Skin of body (tissue), 3 donors: ENCODE measurements at places on chromosomes 16 and 17.

DNA sequence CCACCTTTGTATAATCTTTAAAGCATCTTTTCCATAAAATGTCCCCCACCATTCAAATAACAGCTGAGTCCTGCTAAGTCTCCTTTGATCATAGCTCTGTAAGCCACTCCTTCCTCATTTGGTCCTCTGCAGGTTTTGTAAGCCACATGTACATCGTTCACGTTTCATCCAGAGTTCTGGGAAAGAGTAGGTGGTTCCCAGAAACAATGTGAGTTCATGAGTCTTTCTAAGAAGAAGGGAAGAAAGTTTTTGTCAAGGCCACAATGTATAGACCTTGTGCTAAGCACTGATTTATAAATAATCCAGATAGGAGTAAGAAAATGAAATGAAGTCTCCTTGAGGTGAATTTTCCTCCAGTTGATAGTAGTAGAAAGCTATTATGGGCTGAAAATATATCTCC is 8.7 kb upstream of the ANKS4B start:
- no peak for DNase-seq

DNA sequence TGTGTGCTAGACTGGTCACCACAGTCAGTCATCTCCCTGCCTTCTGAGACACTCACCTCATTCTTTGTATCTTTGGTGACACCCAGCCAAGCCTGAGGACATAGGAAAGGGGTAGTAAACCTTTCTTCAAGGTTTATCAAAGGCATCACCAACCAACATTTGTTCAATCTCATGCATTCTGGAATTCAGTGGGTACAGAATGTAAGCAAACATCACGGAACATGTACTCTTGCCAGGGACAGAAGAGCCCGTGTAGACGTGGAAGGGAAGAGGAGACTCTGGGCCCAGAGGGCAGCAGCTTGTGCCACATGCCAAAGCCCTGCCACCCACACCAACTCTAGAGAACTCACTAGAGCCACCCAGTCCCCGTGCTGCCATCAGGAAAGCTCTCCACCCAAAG is 4.4 kb downstream of the CACNG4 start:
- DNase-seq, result no peak

GRCh38 chr17:15973016-15973415 is 26.5 kb downstream of the ZSWIM7 start:
- no peak for DNase-seq

- no peak for DNase-seq
These were observed 41.8 kb downstream of the STAT3 start for GRCh38 chr17:42346481-42346880.

DNA sequence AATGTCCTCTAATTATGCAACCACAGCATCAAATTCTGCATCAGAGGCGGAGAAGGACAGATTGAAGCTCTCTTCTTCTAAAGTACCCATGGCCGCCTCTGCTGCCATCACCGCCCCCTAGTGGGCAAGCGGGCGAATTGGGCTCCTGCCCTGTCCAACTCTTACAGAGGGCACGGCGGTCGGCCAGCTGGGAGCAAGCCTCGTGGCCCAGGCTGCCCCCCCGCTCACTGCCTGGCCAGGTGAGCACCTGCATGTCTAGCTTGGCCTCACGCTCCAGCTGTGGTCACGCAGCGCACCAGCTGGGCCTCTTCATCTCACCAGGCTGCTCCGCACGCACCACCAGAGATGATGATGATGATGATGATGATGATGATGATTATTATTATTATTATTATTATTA is 146.1 kb upstream of the TOM1L1 start:
- no peak for DNase-seq

GRCh38 chr17:44146375-44147346 is 4.9 kb downstream of the HROB start:
- DNase-seq, result no peak

- DNase-seq, result no peak
These were observed 11.2 kb downstream of the VASN start for GRCh38 chr16:4382795-4383357.

DNA sequence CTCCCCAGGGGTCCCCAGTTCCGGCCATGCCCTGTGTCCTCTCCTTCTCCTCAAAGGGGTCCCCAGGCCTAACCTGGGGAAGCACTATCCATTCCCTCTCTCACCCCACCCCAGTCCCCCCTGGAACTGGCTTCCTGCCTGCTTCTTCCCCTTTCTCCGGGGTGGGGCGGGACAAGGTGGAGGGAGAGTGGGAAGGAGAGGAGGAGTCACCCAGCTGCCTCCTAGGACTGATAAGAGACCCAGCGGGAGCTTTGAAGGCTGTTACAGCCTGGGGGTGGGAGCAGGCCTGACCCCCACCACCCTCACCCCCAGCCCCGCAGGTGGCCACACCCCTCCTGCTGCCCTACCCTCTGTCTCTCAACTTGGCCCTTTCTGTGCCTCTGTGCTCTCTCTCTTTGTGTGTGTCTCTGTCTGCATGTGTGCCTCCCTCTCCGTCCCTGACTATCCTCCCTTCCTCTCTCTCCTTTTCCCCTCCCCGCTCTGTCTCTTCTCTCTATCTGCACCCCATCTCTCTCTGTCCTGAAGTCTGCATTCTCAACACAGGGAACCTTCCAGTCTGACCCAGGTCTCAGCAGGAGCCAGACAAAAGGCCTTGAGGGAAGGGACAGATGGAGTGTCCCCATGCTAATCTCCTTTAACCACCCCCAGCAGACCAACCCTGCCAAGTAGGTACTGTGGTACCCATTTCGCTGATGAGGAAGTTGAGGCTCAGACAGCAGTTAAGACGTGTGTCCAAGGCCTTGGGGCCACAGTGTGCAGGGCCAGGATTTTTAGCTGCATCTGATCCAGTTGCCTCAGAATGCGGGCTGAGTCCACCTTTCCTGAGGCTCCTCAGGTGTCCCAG is 66.1 kb downstream of the RAB11FIP4 start:
- DNase-seq, result no peak

GRCh38 chr16:57500578-57501111 is 14.4 kb upstream of the DOK4 start:
- no peak for DNase-seq

DNA sequence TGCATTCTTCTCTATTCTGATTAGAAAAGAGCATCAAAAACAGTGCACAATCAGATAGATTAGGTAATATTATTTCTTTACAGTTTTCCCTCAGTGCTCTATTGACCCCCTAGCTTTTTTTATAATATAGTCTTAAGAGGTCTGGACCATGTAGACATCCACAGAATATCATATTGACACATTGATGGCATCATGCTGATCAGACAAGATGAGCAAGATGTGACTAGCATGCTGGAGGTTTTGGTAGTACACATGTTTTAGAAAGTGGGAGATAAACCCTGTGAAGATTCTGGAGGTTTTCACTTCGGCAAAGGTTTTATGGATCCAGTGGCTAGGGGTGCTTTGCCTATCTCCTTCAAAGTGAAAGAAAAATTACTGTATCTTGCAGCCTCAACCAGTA is 2.8 kb upstream of the ABCA8 start:
- no peak for DNase-seq

GRCh38 chr17:78748048-78748729 is 33.9 kb downstream of the CYTH1 start:
- no peak for DNase-seq

DNA sequence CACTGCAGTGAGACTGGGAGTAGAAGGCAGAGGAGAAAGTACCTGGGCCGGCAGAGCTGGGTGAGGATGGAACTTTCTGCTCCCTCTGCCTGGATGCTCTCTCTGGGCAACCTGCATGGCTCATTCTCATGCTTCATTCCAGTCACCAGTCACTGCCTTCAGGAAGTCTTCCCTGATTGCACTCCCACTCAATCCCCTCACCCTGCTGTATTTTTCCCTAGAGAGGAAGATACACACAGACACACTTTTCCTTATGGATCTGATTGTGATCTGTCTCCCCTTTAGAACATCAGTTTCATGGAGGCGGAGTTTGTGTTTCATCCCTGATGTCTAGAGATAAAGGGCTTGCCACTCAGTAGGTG is 44.9 kb downstream of the MEAK7 start:
- DNase-seq, result no peak

DNA sequence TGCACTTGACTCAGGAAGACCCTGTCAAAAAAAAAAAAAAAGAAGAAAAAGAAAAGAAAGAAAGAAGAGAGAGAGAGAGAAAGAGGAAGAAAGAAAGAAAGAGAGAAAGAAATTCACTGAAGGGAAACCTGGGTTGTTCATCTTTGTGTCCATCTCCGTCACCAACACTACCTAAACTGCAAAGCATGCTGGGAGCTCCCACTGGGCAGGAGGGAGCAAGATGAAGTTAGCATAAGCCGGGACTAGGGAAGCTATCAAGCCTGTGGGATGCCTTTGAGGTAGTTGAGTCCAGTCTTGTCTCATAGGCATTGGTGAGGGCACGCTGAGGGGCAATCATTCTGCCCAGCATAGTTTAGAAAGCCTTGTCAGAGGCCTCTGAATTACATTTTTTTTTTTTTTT is 7.6 kb upstream of the CBFB start:
- DNase-seq, result no peak

DNA sequence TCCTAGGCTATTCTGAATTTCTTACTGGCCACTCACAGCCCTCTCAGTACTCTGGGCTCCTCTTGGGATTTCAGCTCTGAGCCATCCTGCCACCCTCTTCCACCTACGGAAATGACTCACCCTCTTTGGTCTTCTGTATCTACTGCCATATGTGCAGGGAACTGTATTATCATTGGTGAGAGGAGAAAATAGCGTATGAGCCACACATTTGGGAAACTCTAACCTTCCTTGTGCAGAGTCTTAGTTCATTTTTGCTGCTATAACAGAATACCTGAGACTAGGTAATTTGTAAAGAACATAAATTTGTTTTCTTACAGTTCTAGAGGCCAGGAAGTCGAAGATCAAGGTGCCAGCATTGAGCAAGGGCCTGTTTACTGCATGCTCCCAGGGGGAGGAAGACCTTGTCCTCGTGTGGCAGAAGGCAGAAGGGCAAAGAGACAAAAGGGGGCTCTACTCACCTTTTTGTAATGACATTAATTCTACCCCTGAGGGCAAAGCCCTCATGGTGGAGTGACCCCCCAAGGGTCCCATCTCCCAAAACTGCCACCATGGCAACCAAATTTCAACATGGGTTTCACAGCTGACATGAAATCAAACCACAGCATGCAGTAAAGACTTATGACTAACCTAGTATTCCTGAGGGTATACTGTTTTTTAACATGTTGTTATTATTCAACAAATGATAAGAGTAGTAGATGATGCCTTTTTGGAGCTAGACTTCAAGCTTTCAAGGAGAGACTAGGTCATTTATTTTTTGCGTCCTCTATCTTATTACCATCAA is 191.8 kb downstream of the PRKCA start:
- no peak for DNase-seq

- DNase-seq, result no peak
These were observed 21.4 kb upstream of the GPT2 start for GRCh38 chr16:46862555-46863447.

DNA sequence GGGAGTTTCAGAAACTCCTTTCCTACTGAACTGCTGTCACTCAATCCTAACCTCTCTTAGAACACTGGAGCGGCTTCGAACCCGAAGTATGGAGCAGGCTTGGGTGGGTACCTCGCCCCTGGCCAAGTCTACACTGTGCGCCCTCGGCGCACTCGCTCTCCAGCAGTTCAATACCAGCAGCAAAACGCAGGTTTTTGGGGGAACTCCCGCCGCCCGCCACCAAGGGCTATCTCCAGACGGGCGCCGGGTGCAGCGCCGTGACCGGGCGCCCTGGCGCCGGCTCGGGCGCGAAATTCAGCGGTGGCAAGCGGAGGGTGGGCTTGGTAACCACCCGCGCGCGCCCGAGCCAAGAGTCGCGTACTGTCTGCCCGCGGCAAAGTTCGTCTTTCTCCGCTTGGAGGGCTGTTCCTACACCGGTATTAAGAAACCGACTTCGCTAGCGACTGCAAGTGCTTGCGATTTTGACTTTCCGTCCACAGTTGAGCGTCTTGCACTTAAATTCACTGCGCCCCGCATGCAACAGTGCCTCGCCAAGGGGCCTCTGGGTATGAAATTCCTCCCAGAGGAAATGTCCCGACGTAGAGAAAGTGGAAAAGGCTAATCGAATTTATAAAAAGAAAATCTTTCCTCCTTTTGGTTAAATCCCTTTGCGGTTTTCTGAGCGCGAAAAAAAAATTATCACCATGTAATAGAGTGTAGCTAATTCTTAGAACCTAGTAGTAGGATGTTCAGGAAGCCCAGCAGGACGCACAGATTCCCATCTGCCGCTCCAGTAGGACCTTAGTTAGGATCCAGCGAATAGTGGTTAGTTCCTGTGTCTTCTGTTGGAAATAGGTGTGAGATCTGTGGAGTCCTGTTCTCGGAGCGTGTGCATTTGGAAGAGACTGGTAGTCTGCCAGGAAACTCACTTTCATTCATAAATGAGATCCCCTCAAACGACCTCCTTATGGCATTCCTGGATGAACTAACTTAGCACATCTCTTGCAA is 5.0 kb upstream of the SALL1 start:
- no peak for DNase-seq

- DNase-seq, result no peak
These were observed 1225.1 kb downstream of the CDH8 start for GRCh38 chr16:60811051-60811608.

DNA sequence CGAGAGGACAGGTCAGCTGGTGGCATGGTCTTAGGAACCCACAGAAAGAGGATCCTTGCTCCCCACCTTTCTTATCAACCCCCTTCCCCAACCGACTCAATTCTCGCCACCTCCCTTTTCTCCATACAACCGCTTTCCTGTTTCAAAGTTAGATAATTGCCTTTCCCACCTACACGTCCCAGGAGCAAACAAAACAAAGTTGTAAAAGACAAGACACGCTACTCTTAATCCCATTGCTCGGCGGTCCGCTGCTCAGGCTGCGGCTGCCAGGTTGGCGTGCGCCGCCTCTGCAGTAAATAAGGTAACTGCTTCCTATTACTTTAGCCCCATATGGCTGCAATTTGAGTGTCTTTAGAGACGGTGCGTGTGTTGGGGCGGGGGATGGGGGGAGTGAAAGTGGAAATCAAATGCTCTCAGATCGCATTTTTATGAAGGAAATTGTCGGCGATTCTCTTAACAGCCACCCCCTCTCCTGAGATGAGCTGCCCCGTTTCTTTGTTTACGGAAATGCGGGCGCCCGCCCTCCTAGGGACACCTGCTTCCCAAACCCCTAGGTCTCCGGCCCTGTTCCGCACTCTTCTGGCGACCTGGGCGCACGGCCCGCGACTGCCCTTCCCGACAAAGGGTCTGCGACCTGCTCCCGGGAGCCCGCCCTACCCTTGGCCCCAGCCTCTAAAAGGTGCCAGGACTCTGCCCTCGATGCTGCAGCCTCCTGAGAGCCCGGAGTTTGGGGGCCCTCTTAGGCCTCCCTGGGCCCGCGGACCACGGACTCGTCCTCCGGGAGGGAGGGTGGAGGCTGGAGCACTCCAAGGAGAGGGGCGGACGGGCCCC is 3.7 kb upstream of the CBX8 start:
- peak; percentile 37 for DNase-seq

GRCh38 chr17:41416479-41416878 is 7.9 kb downstream of the KRT37 start:
- DNase-seq, result no peak

GRCh38 chr16:15539197-15539596 is 103.8 kb downstream of the MARF1 start:
- DNase-seq, result no peak
